ENCODE measurements at places on chromosomes 1 and 21. TPM values are rescaled to one million over a fixed set of nuclear protein-coding genes. Genes with fewer than 3 reads are reported as not detected.

DNA sequence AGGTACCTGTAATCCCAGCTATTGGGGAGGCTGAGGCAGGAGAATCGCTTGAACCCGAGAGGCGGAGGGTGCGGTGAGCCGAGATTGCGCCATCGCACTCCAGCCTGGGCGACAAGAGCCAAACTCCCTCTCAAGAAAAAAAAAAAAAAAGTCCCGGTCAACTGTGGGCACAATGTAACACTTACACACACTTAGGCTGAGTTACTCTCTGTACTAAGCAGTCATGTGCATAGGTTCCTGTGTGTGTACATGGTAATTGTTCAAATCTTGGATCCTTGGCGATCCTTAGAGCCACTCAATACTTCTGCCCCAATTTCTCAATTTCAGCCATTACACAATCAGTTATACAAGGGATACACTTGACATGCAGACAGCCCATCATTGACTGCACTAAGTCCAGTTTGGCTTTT lies 11.6 kb downstream of the SDCCAG8 start:
- DNase-seq, result no peak

DNA sequence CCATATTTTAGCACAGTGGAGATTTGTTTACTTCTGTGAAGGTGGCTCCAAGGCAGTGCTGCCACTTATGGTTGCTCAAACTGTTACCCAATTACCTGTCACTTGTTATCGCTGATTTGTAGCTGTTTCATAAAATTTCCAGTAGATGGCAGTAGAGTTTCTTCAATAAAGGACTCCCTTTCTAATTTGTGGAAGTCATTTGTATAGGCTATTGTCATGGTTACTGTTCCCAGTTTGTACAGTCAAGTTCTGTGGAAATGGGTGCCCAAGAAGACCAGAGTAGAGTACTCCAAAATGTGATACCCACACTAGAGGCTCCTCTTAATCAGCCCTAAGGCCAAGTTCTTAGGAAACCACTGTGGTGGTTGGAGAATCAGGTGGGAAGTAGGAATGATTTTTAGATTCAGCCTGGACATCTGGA lies 186.1 kb downstream of the CLEC20A start:
- DNase-seq, result peak; percentile 39

TFF2 gene
- polyA plus RNA-seq, result not detected

S100A2 gene
- 2.0 TPM for polyA plus RNA-seq

DNA sequence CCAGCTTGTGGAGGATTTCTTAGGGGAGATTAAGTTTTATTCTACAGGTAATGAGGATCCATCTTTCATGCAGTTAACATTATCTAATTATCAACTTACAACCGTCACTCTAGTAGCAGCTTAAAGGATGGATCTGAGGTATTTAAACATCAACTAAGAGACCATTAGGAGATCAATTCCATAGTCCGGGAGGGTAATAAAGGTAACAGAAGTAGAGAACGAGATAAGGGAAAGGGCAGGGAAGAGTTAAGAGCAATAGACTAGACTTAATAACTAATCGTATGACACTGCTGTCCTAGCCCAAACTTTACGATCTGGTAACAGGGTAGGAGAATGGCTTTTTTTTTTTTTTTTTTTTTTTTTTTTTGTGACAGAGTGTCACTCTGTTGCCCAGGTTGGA lies 19.5 kb upstream of the CCDC17 start:
- no peak for DNase-seq

CNN3 gene
- polyA plus RNA-seq, result 348 TPM

- DNase-seq, result no peak
These were observed 678 bp downstream of the LSM10 start for GRCh38 chr1:36397083-36397377.

TSPEAR gene
- 0.13 TPM for polyA plus RNA-seq

KCND3 gene
- polyA plus RNA-seq, result 1.5 TPM

S100A1 gene
- polyA plus RNA-seq, result 8.1 TPM

MROH9 gene
- polyA plus RNA-seq, result not detected

TIAM1 gene
- 10.8 TPM for polyA plus RNA-seq

SERINC2 gene
- 35.3 TPM for polyA plus RNA-seq

DNA sequence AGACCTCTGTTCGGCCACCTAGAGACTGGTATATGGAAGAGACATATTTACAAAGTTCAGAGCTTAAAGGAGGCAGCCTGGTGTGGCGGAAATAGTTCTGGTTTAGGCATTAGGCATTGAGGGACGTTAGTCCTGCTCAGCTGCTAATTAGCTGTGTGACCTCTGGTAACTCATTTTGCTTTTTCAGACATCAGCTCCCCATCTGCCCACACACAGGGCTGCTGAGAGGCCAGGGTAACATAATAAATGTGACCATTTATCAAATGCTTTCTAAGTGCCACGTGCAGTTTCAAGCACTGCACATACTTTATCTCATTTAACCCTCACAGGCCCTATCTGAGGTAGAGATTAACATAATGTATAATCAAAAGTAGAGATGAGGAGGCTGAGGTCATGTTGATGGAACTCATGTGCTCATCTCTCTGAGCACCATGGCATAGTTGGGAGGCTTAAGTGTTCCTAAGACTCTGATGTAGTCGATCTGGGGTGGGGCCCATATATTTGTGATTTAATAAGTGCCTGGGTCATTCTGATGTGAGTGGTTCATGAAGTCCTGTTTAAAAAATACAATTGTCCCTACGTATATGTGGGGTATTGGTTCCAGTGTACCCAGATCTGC lies 267.2 kb upstream of the PLXNA2 start:
- no peak for DNase-seq

MAP3K21 gene
- 0.20 TPM for polyA plus RNA-seq

DNA sequence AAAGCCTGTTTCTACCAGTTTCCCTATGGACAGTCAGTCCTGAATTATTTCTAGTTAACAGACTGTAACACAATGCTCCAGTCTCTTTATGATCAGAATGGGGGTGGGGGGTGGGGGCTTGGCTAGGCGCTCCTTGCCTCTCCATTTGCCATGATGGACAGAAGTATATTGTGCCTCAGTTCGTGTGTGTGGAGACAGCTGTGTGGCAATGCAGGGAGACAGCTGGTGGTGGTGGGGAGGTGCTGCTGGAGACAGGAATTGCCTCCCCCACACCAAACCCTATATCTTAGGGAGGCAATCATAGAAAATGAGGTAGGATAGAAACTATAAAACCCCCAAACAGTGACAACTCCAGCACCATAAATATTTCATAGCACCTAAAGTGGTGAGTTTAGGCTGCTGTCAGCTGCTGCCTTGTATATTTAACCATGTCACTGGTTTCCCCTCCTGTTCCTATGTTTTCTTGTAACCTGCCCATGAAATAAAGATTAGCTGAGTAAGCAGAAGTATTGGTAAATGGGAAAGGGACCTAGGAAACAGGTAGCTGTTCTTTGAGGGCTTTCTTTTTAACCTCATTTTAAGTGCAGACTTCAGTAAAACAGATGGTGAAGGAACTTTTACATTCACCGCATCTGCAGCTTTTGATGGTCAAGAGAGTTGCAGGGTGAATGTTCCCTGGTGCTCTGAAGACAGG lies 3.4 kb downstream of the PLXNA2 start:
- DNase-seq, result no peak

DNA sequence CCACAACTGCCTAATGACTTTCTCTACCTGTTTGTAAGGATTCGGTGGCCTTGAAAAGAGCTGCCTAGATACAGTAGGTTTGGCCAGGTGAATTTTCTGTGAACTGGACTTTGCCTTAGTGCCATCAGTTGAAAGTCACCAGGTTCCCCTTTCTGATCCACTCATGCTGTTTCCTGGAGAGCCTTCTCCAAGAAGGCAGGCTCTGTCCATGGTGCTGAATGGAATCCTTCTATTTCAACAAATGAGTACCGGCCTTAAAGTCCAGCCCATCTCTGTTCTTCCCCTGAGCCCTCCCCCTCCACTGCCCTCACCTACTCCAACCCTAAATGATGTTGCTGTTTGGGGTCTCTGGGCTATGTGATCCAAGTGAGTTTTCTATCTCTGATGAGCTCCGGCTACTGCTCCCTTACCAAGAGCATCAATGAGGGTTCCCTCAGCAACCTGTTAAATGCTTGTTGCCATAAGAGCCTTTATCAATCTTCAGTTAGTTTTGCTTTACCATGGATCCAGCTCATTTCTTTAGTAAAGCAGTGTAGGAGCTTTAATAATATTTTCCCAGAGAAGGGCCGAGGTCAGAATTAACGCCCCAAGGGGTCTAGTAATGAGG lies 500.4 kb downstream of the PTPRU start:
- peak; percentile 22 for DNase-seq

All from forelimb muscle (tissue), 1 donor.